Activated CD4-positive, alpha-beta T cell treated with anti-CD3 and anti-CD28 coated beads for 1 hour (primary cell): ENCODE measurements at places on chromosomes 12 and 14.

- no peak for DNase-seq
These were observed 89.9 kb downstream of the NT5DC3 start for GRCh38 chr12:103751171-103751570.

- no peak for DNase-seq
These were observed 21.9 kb downstream of the BDKRB1 start for GRCh38 chr14:96277890-96278289.

- DNase-seq, result no peak
These were observed 31.8 kb upstream of the OR10A7 start for GRCh38 chr12:55188974-55189556.

DNA sequence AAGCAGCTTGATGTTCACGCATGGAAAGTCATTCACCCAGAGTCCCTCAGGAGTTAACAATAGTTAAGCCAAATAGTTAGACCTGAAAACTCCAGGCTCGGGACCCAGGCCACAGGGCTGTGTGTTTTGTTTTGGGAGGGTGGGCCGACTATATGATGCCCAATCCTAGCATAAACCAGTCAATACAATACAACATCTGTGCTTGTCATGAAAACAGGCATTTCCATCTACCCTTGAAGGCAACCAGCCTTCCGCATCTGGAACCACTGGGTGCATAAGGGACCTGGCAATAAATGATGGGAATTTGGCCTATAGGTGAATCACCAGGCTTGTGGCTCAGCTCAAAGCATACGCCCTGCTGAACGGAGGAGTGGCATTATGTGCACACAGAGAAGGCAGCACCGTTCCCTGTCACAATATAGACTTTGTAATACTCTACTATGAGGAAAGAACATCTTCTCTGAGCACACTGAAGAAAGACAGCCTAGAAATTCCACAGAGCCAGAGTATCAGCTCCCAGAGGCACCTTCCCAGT is 91.0 kb upstream of the FOXN3 start:
- DNase-seq, result no peak

GRCh38 chr14:100419856-100420255 is 96.7 kb downstream of the SLC25A47 start:
- no peak for DNase-seq

GRCh38 chr14:64147126-64147790 is 146.9 kb downstream of the ESR2 start:
- no peak for DNase-seq

DNA sequence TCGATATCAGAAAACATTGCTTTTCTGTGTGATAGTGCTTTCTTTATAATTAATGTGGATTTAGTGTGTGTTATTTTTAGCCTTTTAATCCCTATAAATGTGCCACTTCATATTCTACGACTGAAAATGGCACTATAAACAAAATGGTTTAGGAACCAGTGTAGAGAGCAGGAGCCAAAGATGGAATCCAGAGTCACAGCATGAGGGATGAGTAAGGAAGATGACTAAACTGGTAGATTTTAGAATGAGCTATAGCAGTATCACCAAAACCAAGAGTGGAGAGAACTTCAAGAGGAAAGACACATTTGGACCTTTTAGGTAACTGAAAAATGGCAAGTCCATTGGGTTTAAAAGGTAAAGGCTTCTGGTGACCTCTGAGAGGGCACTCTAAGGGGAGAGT is 887.2 kb downstream of the NRXN3 start:
- no peak for DNase-seq

DNA sequence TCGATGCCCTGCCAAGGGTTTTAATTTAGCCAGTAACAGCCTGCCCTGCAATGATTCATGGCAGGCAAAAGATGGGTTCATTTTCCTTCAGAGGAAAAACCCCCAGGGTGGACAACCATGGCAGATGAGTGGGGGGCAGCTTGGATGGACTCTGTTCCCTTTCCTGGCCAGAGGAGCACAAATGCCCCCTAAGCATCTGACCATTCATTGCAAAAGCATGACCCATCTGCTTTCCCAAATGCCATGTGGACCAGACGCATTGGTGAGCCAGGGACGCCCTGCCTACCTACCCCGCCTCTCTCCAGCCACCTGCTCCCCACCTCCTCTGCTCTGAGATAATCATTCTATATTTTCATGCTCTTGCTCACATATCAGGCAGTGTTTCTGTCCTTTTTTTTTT is 281.9 kb downstream of the DPF3 start:
- no peak for DNase-seq
